Ovary (tissue), 10 donors: ENCODE measurements at places on chromosomes 6 and 20.
A peak's percentile ranks its signal among the peaks of the same experiment; 100 is the strongest.

- H3K27ac ChIP-seq = no peak overlapping the region
- no peak for DNase-seq
- no peaks in the 10 kb centered on the region for H3K27me3 ChIP-seq
- no peaks in the 10 kb centered on the region for H3K36me3 ChIP-seq
Observed at GRCh38 chr20:57122536-57123489, 143.6 kb downstream of the BMP7 start.

- H3K4me3 ChIP-seq = no peak overlapping the region
- DNase-seq = no peak
- H3K4me1 ChIP-seq = no peaks in the 10 kb centered on the region
- no peaks in the 10 kb centered on the region for H3K36me3 ChIP-seq
Observed at GRCh38 chr20:43926287-43927050, 11.8 kb downstream of the TOX2 start.

DNA sequence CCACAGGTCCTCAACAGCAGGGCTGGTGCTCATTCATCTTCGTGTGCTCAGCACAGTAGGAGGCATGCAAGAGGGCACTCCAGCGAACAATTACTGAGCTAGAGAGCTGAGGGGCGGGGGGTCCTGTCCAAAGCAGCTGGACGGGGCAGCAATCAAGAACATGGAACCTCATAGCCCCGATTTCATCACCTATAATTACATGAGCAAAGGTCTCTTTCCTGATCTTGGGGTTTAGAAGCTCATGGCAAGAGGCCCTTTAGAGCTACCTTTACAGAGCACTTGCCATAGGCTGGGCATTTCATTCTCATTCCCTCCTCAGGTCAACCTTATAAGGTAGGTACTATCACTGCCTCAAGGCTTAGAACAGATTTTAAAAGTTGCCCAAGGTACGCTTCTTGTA is 10.4 kb downstream of the MOCS1 start:
- no peaks in the 10 kb centered on the region for H3K36me3 ChIP-seq
- H3K27me3 ChIP-seq = no peaks in the 10 kb centered on the region

- no peaks in the 10 kb centered on the region for H3K36me3 ChIP-seq
- H3K27me3 ChIP-seq = no peaks in the 10 kb centered on the region
- DNase-seq = no peak
- no peak overlapping the region for H3K27ac ChIP-seq
Observed at GRCh38 chr6:168164462-168165061, 85.5 kb upstream of the FRMD1 start.

DNA sequence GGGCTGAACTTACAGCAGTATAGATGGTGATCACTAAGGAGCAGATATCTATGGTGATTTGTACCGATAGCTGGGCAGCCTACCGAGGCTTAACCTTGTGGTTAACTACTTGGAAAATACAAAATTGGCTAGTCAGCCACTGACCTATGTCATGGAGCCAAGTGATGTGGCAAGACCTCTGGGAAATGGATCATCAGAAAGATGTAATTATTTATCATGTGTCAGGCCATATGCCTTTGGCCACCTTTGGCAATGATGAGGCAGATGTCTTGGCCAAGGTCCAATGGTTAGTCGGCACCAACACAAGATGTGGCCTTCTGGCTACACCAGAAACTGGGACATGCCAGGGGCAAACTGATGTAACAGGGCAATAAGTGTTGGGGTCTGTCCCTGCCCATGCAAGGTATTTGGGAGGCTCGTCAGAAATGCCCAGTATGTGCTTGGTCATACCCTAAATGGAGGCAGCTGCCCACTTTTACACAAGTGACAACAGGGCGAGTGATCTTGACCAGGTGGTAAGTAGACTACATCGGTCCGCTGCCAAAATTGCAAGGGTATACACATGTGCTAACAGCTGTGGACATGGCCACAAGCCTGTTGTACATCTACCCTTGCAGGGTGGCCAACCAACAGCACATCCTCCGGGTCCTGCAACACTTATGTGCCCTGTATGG is 30.1 kb downstream of the HDDC2 start:
- H3K4me1 ChIP-seq = no peaks in the 10 kb centered on the region
- no peaks in the 10 kb centered on the region for H3K27me3 ChIP-seq
- H3K4me3 ChIP-seq = no peak overlapping the region
- H3K27ac ChIP-seq = no peak overlapping the region
- no peaks in the 10 kb centered on the region for H3K36me3 ChIP-seq
- DNase-seq = no peak

DNA sequence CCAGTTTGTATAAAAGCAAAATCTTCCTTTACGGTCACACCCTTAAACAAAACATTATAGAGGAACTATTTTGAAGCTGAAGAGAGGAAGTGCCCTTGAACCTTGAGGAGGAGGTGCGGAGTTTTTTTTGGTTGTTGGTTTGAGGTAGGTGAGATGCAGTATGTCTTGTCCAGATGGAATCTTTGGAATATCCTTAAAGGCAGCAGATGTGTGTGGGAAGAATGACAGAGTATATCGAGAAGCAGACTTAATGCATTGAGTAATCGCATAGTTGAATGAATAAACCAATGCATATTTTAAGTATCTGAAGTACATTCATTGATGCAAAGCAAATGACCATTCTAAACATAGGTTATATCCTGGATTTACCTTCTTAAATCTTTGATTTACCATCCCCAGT is 49.9 kb downstream of the AIG1 start:
- no peak overlapping the region for H3K4me3 ChIP-seq
- H3K36me3 ChIP-seq = no peaks in the 10 kb centered on the region
- no peaks in the 10 kb centered on the region for H3K27me3 ChIP-seq
- no peaks in the 10 kb centered on the region for H3K4me1 ChIP-seq
- no peak overlapping the region for H3K27ac ChIP-seq
- no peak for DNase-seq

DNA sequence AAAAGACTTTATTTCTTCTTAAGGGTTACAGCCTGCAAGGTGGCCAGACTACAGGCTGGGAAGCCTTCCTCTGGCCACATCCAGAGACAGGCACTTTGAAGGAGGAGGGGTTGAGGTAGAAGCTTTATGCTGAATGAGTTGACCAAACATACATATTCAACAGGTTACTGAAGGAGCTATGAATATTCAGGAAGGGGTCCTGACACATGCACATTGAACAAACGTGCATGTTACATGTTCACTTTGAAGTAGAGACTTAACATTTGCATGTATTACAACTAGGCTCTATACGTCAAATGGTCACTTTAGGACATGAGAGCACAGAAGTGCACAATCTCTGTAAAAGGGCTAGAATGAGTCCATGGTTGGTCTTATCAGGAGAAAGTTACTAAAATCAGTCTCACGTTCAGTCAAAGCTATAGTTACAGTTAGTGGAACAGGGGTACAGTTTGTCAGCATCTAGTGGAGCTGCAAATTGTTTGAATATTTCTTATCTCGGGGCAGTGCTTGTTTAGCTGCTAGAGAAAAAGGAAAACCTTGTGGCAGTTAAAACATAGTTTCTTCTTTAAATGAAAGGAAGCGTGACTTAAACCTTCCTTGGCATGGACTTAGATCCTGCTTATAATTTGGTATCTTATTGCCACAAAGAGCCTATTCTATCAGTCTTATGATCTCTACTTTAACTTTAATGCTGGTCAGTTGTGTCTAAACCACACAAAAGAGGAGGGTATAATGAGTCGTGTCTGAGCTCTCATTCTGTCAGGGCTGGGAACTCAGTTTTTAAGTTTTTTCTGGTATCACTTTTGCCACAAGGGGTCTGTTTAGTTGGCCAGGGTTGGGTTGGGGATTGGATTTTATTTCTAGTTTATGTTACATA is 4.6 kb upstream of the ZSCAN9 start:
- H3K4me3 ChIP-seq = no peak overlapping the region
- peaks cover 1% of the 10 kb centered on the region for H3K4me1 ChIP-seq
- no peaks in the 10 kb centered on the region for H3K27me3 ChIP-seq
- no peak for DNase-seq
- no peaks in the 10 kb centered on the region for H3K36me3 ChIP-seq

DNA sequence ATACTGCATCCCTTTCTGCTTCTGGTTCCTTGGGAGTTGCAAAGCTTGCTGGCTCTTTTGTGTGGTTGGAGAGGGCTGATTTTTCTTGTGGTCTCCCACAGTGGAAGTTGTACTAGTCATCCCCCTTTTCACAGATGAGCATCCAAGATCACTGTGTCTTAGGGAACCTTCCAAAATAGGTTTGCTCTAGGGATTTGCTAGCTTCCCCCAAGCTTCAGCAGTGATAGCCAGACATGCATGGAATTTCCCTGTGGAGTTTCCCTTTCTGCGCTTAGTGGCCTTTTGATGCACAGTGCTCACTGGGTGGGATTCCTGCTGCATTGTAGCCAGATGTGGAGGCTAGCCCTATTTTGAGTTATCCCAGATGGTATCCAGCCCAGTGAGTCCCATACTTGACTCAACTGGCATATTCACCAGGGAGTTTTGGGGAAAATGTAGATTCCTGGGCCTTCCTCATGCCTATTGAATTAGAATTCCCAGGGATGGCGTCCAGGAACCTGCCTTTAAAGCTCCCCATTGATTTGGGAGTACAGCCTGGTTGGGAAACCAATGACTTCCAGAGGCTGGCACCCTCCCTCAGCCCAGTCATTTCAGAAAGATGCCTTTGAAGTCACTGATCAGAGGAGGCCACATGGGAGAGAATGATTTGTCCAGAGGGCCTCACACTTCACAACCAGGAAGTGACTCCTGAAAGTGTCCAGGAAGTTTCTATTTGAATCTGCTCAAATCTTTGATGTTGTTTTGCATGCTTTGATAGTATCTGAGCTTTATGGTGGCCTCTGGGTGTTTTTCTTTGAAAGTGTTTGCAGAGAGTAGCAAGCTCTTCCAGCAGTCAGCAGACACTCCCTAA is 25.9 kb downstream of the PPARD start:
- no peak for DNase-seq
- no peak overlapping the region for H3K27ac ChIP-seq
- H3K27me3 ChIP-seq = no peaks in the 10 kb centered on the region
- H3K36me3 ChIP-seq = no peaks in the 10 kb centered on the region

DNA sequence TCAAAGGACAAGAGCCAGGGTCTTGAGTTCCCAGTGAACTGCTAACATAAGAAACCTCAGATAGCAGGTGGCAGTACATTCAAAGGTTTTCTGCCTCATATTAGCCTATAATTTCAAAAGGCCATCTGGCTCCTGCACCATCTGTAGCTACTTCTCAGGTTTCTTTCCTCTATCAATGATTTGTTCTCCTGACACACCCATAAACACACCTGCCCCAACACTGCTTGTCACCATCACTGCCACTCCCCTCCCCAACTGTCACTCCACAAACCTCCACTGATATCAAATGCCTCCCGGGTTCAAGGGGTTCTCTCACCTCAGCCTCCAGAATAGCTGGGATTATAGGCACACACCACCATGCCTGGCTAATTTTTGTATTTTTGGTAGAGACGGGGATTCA is 152.7 kb upstream of the SLC22A16 start:
- peaks cover 1% of the 10 kb centered on the region for H3K4me1 ChIP-seq
- no peaks in the 10 kb centered on the region for H3K36me3 ChIP-seq
- H3K27me3 ChIP-seq = no peaks in the 10 kb centered on the region
- DNase-seq = no peak
- H3K27ac ChIP-seq = no peak overlapping the region

- no peak overlapping the region for H3K27ac ChIP-seq
- no peak overlapping the region for H3K4me3 ChIP-seq
- H3K27me3 ChIP-seq = no peaks in the 10 kb centered on the region
Observed at GRCh38 chr20:43102394-43102793, 87.3 kb downstream of the PTPRT start.

GRCh38 chr20:62892348-62893304 is 31.0 kb upstream of the TCFL5 start:
- H3K4me3 ChIP-seq = no peak overlapping the region
- no peak for DNase-seq
- H3K4me1 ChIP-seq = no peaks in the 10 kb centered on the region
- H3K27me3 ChIP-seq = no peaks in the 10 kb centered on the region

- no peaks in the 10 kb centered on the region for H3K36me3 ChIP-seq
- H3K27me3 ChIP-seq = no peaks in the 10 kb centered on the region
- no peak overlapping the region for H3K27ac ChIP-seq
- no peak for DNase-seq
- no peaks in the 10 kb centered on the region for H3K4me1 ChIP-seq
- H3K4me3 ChIP-seq = no peak overlapping the region
Observed at GRCh38 chr6:148383658-148384368, 41.2 kb downstream of the SASH1 start.

GRCh38 chr6:132021552-132022375 is 70.6 kb upstream of the CCN2 start:
- no peak overlapping the region for H3K4me3 ChIP-seq
- no peak overlapping the region for H3K27ac ChIP-seq
- DNase-seq = no peak

DNA sequence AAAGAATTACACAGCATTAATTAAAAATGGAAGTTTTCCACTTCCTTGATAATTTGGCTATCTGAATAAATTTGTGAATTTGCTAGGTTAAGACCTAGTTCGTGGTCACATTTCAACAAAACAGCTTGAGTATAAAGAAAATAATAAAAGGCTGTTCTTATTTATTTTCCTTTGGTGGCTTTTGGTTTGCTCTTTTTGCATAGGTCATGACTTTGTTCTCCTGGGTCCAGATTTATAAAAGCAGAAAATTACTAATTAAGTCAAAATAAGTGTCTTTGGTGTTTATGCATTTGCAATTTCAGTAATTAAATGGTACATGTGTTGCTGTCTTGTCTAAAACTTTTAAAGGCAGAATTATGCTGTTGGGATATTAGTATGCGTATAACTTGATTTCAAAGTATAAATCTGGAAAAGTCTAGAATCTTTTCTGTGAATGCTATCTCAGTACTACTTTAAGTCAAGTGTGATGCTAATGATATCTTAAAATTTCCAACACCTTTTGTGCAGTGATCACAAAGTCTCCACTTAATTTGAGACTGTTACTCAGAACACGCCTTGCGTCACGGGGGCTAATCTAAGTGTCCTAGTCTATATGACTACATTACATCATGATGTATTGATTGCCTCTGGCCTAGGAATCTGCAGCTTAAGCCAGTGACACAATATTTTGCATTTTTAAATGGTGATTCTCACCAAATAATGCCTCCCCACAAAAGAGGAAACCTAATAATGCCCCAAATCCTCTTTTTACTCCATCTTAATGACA is 41.0 kb downstream of the GNAS start:
- H3K4me3 ChIP-seq = no peak overlapping the region
- no peaks in the 10 kb centered on the region for H3K27me3 ChIP-seq
- no peaks in the 10 kb centered on the region for H3K36me3 ChIP-seq
- DNase-seq = no peak
- no peak overlapping the region for H3K27ac ChIP-seq

DNA sequence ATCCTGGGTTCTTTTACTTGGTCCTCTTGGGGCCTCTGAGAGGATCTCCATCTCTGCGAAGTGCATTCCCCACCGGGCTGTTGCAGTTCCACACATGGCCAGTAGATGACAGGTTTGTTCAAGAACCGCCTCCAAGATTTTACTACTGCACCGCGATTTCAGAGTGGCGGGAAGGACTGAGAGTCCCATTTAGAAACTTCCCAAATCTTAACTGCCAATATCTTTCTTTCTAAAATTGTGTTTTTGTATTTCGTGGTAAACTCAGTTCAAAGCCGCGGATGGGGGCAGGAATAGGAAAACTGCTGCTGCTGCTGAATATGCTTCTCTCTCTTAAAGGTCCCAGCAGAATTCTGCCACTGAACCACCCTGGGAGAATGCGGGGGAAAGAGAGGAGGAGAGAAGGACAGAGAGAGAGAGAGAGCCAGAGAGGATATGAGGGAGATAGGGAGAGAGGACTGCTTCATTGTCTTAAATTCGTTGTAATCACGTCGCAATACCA is 8.6 kb upstream of the BTNL2 start:
- no peak overlapping the region for H3K27ac ChIP-seq
- peak; percentile 73 for DNase-seq
- no peaks in the 10 kb centered on the region for H3K4me1 ChIP-seq
- H3K36me3 ChIP-seq = no peaks in the 10 kb centered on the region
- H3K27me3 ChIP-seq = no peaks in the 10 kb centered on the region
